Uterus (tissue), 4 donors: ENCODE measurements at places on chromosomes 3 and 15.

DNA sequence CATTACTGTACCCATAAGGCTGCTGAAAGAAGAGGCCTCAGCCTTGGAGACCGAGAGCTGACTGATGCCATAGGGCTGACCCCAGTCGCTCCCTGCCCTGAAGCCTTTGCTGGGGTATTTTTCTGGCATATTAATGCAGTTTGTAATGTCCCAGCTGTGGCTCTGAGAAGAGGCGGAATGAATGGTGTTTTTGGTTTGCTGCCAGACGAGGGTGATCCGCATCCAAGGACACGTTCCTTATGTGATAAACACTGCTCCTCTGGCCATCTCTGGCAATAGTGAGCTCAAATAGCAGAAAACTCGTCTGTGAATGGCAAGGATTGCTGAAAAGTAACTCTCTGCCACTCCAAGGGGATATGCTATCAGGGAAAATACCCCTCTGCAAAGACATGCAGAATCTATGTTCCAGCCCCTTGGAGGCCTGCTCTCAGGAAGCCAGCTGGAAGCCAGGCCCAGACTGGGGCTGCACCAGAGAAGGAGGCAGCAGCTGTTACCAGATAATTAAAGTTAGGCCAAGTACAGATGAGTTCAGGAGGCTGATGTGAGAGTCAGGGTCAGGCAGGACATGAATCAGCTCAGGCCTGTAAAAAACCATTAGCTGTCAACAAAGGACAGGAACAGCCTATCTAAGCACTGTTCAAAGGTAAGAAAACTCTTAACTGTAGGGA lies 28.9 kb upstream of the KLHL6 start:
- peak; percentile 52 for DNase-seq

DNA sequence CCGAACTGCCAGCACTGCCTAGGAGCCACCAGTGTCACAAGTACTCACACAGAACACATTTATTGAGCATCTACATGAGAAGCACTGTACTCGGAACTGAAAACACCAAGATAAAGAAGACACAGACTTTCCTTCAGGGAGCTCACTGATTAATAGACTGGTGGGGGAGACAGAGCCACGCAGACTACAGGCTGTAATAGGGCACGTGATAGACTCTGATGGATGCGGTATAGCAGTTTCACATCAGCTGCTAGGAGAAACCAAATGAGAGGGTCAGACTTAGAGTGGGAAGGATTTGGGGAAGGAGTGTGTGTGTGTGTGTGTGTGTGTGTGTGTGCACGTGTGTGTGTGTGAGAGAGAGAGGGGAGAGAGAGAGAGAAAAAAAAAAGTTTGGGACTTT lies 12.1 kb downstream of the EPHB1 start:
- DNase-seq, result no peak

- no peak for DNase-seq
Observed at GRCh38 chr3:21825684-21826083, 74.7 kb upstream of the ZNF385D start.

DNA sequence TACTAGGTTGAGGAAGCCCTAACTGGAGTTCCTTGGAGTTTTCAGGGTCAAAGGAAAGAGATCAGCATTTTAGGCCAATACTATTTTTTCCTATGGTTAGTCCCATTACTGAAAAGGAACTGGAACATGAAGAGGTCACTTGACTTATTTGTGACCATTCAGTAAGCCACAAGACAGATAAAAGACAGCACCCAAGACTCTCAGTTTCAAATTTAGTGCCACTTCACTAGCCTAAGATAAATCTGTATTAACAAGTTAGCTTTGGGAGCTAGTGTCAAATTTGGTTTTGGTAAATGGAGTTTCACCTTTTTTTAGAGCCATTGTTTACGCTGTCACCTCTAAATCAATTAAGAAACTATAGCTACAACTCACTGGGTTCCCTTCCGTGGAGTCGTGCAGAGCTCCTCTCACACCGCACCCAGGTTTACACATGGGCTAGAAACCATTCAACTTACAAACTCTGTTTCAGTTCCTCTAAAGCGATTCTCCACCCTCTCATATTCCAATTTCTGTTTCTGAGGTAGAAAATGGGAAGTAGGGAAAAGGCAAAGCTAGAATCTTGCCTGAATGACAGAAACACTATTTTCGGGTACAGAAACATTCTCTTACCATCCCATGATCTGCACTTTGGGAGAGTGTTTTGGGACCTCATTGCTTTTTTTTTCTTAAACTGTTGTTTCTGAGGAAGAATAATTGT lies 14.4 kb downstream of the CCDC32 start:
- DNase-seq, result no peak

- no peak for DNase-seq
Observed at GRCh38 chr3:172559020-172559419, 35.8 kb upstream of the TNFSF10 start.

DNA sequence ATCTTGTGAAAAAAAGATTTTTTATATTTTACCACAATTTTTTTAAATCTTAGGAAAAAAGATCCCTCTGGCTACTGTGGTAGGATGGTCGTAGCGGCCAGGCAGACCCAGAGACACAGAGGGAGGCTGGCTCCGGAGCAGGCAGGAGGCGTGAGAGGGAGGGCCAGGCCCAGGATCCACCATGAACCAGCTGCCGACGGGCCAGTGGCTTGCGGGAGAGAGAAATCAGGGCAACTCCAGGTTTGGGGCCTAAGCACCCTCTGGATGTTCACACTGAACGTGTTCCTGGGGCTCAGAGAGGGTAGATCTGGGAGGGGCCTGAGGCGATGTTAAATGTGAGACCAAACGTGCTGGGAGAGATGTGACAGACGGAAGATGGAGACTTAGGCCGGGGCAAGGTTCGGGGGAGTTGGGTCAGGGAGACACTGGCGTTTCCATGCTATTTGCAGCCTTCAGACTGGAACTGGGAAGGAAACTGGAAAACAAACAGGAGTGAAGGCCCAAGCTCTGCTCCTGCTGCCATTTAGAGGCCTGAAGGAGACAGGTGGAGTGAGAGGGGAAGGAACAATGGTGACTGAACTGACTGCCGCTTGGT lies 1.6 kb upstream of the VILL start:
- peak; percentile 6 for DNase-seq

- no peak for DNase-seq
Observed at GRCh38 chr15:41333026-41333562, 413 bp downstream of the NUSAP1 start.

GRCh38 chr3:132781922-132782321 lies 59.7 kb upstream of the NPHP3 start:
- no peak for DNase-seq

GRCh38 chr3:45163481-45163880 lies 17.3 kb upstream of the CDCP1 start:
- DNase-seq, result no peak

DNA sequence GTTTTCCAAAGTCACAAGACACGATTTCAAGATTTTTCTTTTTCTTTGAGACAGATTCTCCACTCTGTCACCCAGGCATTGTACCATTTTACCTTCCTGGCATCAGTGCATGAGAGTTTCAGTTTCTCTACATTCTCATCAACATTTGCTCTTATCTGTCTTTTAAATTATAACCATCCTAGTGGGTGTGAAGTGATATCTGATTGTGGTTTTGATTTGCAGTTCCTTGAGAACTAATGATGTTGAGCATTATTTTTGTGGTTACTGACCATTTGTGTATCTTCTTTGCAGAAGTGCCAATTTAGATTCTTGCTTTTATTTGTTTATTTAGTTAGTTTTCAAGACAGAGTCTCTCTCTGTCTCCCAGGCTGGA lies 41.2 kb downstream of the ADIPOQ start:
- DNase-seq, result no peak

GRCh38 chr15:68816158-68816557 lies 4.5 kb downstream of the ANP32A start:
- no peak for DNase-seq

DNA sequence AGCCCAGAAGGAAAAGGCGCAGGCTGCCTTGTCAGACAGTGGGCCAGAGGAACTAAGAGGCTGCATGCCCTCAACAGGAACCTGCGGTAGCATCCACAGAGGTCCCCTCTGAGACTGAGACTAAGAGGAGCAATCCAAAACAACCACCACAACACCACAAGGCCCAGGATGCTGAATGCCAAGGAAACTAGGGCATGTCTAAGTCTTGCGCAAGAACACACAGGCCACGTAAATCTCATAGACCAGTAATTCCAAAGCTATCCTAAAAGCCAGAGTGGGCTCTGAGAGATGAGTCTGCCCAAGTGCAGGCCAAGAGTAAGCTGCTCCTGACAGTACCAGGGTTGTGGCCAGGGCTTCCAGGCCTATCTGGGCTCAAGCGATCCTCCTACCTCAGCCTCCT lies 12.9 kb downstream of the MON1A start:
- no peak for DNase-seq

- no peak for DNase-seq
Observed at GRCh38 chr15:73844356-73844755, 29.0 kb upstream of the TBC1D21 start.

DNA sequence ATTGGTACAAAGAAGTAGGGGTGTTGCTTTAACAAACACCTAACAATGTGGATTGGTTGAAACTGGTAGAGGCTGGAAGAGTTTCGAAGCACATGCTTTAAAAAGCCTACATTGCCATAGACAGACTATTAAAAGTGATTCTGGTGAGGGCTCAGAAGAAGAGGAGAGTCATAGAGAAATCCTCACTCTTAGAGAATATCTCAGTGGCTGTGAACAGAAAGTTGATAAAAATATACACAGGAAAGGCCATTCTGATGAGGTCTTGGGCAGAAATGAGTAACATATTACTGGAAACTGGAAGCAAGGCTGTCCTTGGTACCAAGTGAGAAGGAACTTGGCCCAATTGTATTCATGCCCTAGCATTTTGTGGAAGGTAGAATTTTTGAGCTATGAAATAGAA lies 173.7 kb upstream of the CRBN start:
- no peak for DNase-seq

- no peak for DNase-seq
Observed at GRCh38 chr3:186132487-186132886, 23.6 kb upstream of the ETV5 start.

DNA sequence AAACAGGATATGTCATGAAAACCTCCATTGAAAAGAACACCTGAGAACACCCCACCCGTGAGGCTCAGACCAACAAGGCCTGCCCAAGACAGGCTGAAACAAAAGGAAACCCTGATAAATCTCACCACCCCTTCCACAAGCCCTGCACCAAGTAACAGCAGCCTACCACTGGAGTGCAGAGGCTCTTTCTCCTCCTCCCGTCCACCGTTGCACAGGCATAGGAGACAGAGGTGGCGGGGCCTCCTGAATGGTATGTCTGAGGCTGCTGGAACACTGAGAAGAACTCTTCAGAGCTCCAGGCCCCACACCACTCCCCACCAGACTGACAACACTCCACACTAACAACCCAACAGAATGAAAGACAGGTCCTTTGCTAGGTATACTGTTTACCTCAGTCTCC lies 21.4 kb downstream of the CHDH start:
- DNase-seq, result no peak

DNA sequence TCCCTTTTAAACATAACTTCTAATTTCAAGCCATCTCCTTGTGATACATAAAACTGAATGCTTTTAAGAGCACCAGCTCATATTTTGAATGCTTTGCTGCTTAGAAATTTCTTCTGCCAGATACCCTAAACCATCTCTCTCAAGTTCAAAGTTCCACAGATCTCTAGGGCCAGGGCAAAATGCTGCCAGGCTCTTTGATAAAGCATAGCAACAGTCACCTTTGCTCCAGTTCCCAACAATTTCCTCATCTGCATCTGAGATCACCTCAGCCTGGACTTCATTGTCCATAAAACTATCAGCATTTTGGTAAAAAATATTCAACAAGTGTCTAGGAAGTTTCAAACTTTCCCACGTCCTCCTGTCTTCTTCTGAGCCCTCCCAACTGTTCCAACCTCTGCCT lies 17.5 kb downstream of the OSTN start:
- DNase-seq, result no peak

- no peak for DNase-seq
Observed at GRCh38 chr3:10808130-10808735, 7.8 kb upstream of the SLC6A11 start.

DNA sequence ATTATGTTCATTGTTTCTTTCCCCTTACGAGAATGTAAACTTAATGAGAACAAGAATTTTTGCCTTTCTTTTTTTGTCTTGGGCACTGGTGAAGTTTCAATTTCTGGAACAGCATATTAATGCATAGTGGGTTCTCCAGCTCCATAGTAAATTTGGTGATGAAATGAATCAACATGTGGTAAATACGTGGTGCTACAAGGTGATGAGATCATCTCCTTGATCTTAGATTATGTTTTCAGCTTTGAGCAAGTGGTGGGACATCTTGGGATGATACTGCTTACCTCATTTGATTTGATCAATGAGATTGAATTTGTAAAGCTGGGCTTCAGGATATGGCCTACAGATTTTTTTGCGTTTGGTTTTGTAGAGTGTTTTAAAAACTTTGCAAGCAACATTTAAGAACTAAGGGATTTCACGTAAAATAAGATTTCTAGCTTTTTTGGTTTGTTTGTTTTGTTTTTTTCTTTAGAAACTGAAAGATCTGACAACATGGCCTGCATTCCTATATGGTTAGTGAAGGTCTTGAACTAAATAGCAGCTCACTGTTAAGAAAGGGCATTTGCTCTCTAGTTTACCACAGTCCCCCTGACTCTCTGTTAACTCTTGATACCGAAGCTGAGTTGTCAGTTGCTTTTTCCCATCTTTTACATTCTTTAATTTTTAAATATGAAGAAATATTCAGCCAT lies 45.6 kb downstream of the FNDC3B start:
- no peak for DNase-seq

- DNase-seq, result no peak
Observed at GRCh38 chr3:40312661-40313226, 3.2 kb downstream of the EIF1B start.

DNA sequence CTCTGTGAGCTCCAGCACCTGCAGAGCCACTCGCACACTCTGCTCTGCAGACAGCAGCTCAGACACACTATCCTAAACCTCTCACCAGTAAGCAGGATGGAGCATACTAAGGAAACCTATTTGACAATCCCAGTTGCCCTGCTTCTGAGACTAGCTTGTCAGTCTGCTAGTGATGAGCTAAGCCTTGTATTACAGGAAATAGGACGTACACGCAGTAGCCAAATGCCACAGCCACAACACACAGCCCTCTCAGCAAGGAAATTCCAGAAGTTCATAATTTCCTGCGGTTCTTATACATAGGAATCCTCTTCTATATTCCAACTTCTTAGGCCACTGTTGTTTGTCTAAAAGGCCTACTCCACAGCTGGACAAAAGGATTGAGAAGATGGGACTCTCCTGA lies 74.5 kb downstream of the MYLK start:
- DNase-seq, result no peak

DNA sequence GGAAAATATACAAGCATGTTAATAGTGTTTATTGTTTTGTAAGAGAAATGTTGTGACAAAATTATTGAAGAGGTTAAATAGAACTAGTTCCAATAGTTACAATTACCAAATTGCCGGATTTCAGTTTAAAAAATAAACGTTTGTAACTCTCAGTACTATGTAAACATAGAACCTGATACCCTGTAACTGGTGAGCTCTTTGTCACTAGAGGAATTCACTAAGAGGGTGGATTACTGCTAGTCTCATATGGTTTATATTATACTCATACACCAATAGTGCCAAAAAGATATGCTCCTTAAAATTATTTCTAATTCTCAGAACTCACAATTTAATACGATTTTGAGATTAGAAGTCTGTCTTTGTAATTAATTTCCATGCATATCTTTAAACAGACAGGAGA lies 7.6 kb upstream of the GMNC start:
- DNase-seq, result no peak

- no peak for DNase-seq
Observed at GRCh38 chr15:96422125-96422524, 91.6 kb downstream of the NR2F2 start.
